KG1 (cell line): ENCODE measurements at places on chromosomes 7 and 10.

DNA sequence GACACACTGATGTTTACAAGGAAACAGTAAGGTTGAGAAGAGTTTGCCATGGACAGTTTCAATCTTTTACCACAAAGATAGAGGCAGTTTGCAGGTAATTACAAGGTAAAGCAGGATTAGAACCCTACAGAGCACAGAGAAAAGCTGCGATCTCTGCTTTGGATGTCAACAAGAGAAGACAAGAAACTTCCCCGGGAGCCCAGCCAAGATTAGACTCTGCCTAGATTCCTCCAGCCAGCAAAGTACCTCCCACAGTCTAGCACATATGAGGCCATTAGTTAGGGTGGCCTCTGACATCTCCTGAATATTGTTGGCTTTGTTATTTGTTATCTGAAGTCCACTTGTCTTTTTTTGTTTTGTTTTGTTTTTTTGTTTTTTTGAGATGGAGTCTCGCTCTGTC is 178.1 kb downstream of the CALN1 start:
- DNase-seq, result no peak

- DNase-seq, result no peak
Measured at GRCh38 chr10:69879634-69880257, 78.0 kb downstream of the COL13A1 start.

GRCh38 chr10:47051741-47052238 is 140.6 kb downstream of the PTPN20 start:
- DNase-seq, result no peak

- no peak for DNase-seq
Measured at GRCh38 chr7:76267107-76267893, 35.2 kb upstream of the HSPB1 start.

GRCh38 chr10:132836832-132837540 is 51.0 kb upstream of the NKX6-2 start:
- peak; percentile 4 for DNase-seq

DNA sequence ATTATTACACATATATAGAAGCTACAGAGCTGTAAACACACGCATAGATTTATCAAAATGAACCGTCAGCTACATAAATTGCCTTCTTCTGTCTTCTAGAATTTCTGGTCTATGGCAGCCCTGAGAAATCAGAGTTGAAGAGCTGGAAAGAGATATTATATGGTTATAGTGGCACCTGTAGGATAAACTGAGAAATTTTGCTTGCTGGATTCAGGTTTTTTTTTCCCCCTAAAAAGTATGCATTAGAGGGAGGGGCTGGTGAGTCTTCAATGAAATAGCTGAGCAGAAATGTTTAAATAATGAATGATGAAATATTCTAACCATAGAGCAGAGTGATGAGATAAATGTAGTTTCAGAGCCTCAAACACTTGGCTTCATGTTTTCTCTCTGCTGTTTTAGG is 78.0 kb upstream of the DYNC1I1 start:
- no peak for DNase-seq

- DNase-seq, result no peak
Measured at GRCh38 chr10:88042160-88043100, 179.0 kb downstream of the PTEN start.

DNA sequence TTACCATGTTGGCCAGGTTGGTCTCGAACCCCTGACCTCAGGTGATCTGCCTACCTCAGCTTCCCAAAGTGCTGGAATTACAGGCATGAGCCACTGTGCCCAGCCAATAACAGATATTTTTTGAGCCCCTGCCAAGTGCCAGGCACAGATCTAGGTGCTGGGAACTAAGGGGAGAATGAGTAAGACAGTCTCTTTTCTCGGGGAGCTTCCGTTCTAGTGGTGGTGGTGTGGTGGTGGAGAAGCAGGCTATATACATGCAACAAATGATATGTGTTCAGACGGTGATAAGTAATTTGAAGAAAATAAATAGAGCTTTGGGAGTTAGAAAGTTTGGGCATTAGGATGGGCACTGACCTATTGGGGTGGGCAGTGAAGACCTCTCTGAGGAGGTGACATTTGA is 76.7 kb upstream of the VKORC1L1 start:
- DNase-seq, result no peak

DNA sequence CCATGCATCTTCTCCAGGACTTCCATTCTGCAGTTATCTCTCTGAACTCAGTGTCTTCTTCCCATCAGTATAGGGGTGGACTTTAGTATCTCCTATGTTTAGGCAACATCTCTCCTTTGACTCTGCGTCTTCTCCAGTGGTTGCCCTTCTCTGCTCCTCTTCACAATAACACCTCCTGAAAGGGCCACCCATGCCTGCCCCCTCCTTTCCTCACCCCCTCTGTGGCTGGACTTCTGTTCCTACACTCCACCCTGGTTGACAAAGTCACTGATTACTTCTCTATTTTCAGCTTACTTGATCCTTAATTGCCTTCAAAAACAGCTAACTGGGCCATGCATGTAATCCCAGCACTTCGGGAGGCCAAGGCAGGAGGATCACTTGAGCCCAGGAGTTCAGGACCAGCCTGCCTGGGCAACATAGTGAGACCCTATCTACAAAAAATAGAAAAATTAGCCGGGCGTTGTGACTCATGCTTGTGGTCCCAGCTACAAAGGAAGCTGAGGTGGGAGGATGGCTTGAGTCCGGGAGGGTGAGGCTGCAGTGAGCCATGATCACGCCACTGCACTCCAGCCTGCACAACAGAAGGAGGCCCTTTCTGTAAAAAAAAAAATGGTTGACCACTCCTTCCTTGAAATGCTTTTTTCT is 13.7 kb downstream of the SRGN start:
- DNase-seq, result no peak

GRCh38 chr10:128631801-128632241 is 505.6 kb upstream of the MKI67 start:
- no peak for DNase-seq

- DNase-seq, result no peak
Measured at GRCh38 chr7:138495485-138495884, 35.4 kb downstream of the TRIM24 start.

DNA sequence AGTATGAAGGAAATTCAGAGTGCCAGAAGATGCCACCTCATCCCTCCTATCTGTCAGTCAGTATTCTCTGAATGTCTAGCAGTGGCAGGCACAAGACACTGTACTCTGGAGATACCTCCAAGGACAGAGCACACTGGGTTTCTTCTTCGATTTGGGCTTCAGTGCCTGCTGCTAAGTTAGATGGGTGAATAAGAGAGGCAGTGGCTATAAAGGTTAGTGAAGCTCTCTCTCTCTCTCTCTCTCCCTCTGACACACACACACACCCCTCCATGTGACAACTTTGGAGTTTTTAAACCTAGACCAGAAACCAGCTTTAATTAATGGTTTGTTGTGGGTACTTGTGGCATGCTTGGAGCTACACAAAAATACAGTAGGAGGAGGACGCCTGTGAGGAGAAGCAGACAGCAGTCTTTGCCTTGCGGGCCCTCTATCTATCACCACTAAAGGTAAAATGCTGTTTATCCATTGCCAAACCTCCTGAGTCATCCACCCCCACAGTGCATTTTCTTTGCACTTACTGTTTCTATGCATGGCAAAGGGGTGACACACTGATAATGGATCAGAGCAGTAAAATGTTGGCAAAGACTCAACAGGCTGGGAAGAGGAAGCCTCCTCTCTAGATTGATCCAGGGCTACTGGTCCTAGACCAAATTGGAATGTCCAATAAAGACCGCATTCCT is 102.5 kb downstream of the TRIL start:
- no peak for DNase-seq

- no peak for DNase-seq
Measured at GRCh38 chr10:24887855-24888231, 64.6 kb downstream of the PRTFDC1 start.

GRCh38 chr10:80659289-80659688 is 121.6 kb downstream of the SH2D4B start:
- no peak for DNase-seq

- DNase-seq, result no peak
Measured at GRCh38 chr10:124446830-124447750, 2.7 kb downstream of the NKX1-2 start.

DNA sequence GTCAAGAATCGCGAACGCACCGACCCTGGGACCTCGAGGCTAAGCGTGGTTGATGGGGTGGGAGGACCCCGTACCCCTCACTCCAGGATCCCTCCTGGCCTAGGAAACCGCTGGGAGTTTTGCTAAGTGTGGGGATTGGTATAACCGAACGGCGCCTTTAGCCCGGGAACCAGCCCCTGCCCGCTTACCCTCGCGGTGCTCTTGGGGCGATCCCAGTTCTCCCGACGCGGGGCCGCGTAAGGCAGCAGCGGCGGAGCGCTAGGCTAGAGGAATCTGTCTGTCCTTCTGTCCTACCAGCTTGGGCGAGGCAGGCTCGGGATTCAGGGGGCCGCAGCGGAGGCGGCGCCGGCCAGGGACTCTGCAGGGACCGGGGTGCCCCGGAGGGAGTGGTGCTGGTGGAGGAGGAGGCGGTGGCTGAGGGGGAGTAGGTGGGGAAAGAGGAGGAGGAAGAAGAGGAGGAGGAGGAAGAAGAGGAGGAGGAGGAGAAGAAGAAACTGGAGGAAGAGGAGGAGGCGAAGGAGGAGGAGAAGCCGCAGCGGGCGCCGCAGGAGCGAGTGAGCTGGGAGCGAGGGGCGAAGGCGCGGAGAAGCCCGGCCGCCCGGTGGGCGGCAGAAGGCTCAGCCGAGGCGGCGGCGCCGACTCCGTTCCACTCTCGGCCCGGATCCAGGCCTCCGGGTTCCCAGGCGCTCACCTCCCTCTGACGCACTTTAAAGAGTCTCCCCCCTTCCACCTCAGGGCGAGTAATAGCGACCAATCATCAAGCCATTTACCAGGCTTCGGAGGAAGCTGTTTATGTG is 439 bp upstream of the EMX2 start:
- no peak for DNase-seq

DNA sequence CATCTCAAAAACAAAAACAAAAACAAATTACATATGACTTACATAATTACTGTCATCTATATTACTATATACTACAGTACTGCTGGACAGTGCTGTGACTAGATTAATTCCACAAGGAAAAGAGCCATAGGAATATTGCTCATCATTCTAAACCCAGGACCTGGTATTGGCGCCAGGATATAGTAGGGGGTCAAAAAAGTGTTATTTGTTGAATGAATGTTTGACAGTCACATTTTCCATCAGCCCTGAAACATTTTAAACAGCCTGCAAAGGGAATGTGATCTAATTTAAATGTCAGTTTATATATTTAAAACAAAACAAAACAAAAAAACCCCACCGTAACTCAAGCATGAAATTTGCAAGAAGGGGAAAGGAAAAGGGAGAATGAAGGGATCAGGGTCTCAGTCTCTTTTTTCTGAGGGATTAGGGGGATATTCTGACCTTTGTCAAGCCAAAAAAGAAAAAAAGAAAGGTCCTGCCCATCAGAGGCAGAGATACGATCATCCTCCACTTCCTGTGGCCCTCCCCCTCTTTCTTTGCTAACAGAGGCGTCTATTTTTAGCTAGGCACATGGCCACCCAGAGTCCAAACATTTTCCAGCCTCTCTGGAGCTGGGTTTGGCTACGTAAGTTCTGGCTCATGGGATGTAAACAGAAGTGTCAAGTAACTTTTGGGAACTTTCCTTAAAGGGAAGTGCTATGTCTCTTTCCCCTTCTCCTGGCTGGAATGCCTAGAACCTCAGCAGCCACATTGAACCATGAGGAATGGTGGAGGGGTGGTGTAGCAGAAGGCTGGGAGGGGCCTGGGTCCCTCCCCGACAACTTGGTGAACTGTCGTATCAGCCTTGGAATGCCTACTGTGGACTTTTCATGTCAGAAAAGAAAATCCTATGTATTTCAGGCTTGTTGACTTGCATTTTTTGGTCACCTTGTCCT is 44.6 kb upstream of the DLG5 start:
- no peak for DNase-seq

GRCh38 chr7:154738216-154738615 is 264.7 kb downstream of the PAXIP1 start:
- no peak for DNase-seq

GRCh38 chr7:108618056-108618455 is 48.4 kb downstream of the DNAJB9 start:
- DNase-seq, result no peak

- no peak for DNase-seq
Measured at GRCh38 chr7:112084520-112084971, 121.7 kb downstream of the DOCK4 start.

DNA sequence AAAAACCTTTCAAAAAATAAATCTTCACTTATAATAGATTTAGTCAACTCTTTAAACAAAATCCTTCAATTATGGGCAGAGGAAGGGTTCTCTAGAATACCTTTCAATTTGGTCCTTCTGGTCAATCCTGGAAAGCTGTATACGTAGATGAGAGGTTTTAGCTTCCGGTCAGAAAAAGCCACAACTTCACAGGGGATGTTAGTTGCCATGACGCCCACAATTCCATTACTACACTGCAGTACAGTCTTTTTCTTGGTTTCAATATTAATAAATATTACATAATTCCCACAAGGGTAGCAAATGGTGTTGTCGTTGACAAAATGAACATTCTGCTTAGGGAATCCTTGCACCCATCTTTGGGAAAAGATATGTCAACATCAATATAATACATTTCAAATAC is 1.7 kb downstream of the CFAP43 start:
- no peak for DNase-seq

DNA sequence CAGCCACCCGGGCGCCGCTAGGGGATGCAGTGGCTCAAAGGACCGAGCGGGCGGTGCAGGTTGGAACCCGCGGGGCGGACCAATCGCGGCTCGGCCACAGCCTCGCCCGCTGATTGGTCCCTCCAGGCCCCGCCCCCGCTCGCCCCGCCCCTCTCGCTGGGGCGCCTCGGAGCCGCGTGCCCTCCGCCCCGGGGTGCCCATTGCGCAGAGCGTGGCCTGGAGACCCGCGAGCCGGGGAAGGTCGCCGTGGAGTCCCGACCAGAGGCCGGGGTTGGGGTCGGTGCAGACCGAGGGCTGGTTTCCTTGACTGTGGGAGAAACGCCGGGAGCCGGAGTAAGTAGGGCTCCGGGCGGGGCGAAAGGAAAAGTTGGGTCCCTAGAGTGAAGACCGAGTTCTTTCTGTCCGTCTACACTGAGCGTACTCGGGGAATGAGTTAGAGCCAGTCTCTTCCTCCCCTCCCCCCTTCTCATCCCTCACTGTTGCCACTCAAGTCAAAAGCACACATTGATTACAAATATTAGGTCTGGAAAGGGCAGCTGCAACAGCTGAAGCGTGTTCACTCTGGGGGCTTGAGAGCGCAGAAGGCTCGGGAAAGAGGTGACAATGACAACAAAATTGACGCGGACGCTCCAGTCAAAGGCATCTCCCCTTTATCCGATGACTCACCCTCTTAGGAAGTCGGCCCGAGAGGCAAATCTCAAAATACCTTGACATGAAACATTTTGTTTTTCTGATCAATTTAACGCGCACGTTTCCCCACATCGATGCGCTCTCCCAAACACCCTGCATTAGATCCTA is 843 bp upstream of the GATA3 start:
- peak; percentile 83 for DNase-seq

- no peak for DNase-seq
Measured at GRCh38 chr7:155222573-155222972, 75.1 kb upstream of the INSIG1 start.
